Stimulated activated CD4-positive, alpha-beta T cell treated with anti-CD3 and anti-CD28 coated beads, TNF-alpha, amount 100 ng/mL, for 1 hour (primary cell): ENCODE measurements at places on chromosomes 4 and X.

DNA sequence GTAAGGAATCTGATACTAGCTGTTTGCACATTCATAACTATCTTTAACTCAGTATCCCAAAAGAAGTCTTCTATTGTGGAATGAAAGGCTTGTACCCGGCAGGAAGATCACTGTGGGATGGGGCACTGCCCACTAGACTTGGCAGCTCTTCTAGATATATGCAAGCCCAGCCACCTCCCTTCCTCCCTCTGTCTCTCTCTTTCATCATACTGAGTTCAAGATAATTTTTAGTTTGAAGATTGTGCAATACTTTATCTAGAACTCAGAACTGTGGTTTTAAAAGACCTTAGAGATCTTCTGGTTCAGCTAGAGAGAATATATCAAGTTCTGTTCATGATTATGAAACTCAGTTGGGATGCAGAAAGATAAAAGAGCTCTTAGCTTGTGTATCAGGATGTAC, 22.5 kb upstream of the GPR34 start:
- DNase-seq, result no peak

DNA sequence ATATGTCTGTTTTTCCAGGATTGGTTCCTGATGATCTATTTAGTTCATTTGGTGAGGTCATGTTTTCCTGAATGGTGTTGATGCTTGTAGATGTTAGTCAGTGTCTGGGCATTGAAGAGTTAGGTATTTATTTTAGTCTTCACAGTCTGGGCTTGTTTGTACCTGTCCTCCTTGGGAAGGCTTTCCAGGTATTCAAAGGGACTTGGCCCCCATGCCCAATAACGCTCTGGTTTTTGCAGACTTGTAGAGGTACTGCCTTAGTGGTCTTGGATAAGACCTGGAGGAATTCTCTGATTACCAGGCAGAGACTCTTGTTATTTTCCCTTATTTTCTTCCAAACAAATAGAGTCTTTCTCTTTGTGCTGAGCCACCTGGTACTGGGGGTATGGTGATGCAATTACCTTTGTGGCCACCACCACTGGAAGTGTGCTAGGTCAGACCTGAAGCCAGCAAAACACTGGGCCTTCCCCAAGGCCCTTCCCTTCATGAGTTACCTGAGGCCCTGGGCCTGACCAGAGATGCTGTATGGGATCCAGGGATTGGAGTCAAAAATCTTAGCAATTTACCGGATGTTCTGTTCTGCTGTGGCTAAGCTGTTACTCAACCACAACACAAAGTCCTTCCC, 63.3 kb upstream of the RXFP1 start:
- no peak for DNase-seq

DNA sequence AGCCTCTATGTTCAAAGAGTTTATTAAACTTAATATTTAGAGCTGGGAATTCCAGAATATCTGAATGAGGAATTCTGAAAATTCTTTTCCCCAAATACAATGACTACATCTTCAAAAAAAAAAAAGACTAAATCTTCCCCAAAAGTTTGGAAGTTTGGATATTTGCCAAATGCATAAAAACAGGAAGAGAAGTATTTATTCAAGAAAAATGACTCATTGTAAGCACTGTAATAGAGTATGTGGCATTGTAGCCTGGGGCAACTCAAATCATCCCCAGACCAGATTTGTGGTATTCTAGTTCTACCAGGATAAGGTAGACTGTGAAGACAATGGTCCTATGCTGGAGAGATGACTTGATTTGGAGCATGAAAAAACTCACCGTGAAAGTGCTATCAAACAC, 78.5 kb upstream of the PDHA2 start:
- no peak for DNase-seq

GRCh38 chr4:42398171-42398870, 1.0 kb downstream of the SHISA3 start:
- no peak for DNase-seq

DNA sequence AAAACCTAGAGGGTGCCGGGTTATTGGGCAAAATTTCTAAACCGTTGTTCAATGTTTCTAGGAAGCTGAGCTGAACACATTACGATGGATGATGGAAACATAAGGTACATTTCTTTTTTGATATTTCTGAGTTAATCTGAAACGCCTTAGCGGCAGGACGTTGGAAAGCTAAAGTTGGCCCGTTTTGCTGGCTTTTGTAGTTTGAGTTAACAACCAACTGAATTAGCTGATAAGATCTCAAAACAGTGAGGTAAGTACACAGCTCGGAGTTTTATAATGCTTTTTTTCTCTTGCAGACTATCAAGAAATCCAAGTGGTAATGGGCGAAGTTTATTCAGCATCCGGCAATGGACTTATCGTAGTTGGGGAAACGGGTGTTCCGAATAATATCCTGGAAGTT, 73.5 kb downstream of the PRSS12 start:
- DNase-seq, result no peak

GRCh38 chrX:101484135-101484534, 1.1 kb upstream of the ARMCX4 start:
- DNase-seq, result no peak

GRCh38 chrX:41257801-41258200, 76.2 kb upstream of the DDX3X start:
- DNase-seq, result no peak

DNA sequence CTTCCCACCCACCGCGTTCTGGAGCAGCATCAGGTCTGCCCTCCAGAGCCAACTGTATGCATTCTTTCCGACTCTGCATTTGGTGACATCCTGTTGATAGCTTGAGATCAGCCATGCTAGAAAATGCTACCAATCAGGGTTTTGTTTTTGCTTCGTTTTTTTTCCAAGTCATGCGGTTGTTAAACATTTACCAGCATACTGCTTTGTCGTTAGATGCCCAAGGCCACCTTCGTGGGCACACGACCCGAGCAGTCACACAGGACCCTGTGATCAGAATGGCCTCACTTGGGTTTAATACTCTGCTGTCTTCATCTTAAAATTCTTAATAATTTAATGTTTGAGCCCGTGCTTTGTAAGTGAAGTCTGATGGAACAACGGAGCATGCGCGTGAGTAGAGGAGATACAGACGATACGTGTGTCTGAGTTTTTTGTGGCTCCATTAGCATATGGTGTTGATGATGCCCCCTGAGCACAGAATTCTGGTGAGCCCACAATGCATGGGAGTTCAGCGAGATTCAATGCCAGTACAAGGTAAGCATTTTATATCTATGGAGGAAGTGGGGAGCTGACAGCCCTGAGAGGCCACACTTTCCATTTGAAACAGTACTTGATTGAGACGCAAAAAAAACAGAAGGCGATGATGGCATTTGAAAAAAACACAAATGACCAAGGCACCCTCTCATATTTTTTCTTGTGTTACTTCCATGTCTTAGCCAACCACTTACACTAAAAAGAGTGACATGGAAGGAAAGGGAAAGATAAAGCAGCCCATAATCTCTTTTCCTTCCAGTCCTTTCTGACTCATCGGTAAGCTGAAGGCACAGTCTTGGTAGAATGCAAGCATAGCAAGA, 323.6 kb downstream of the BCOR start:
- DNase-seq, result peak; percentile 1

DNA sequence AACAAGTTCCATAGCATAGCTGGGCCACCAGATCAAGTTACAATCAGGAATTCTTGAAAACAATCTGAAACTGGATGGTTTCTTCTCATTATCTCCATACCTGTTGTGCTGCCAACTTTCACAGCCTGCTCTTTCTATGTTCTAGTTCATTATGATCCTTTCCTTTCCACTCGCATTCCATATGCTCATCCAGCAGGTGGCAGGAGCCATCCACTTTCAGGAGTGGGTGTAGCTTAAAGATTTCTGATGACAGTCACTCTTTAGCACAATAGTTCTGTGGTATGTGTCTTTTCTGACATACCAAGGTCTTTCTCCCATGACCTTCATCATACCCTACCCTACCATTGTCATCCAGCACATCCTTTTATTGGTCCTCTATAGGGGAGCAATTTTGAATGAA, 46.4 kb downstream of the PAGE2 start:
- DNase-seq, result no peak

DNA sequence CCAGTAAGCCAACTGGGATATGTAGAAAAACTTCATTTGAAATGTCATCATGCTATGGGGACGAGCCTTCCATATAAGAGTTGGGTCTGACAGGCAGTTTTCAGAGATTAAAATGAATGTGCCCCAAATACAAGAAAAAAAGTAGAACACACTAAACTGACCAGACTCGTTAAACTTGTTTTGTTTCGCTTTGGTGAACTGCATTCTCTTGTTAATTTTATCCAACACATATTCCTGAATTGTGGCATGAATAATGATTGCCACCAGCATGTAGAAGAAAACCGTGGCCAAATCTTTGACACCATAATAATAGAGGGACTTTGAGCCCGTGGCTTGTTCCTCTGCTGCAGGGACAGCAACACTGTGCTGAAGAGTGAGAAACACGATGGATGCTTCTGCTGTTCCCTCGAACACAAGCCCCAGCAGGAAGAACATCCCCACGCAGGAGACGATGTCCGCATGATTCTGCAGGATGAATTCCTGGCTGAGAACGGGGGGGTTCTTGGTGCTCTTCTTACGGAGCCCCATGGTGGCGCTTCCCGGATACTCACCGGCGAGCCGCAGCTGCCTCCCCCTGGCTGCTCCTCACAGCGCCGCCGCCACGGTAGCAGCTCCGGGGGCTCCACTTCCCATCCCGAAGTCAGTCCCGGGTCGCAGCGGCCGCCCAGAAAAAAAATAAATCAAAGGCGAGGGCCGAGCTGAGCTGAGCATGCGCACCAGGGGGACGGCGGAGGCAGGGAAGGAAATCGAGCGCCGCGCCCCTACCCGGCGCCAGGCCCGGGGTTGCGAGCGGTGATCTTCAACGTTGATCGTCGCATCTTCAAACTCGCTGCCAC, at the start of gene TRAM1L1:
TRAM1L1 (minus strand) TSS at position 711 of the 836 bp plus-strand sequence; CDS start at position 528, 183 bp downstream.
- no peak for DNase-seq

- DNase-seq, result no peak
Observed at GRCh38 chr4:184628103-184628502, 21.1 kb downstream of the CASP3 start.

- no peak for DNase-seq
Observed at GRCh38 chrX:2626750-2627149, 64.3 kb upstream of the CD99 start.

GRCh38 chr4:40251366-40251765, 54.5 kb downstream of the RHOH start:
- DNase-seq, result no peak

- DNase-seq, result no peak
Observed at GRCh38 chr4:76459291-76459723, 24.3 kb downstream of the SHROOM3 start.

- no peak for DNase-seq
Observed at GRCh38 chrX:8636497-8636896, 95.4 kb downstream of the ANOS1 start.

- DNase-seq, result no peak
Observed at GRCh38 chr4:102799816-102800215, 27.5 kb downstream of the UBE2D3 start.

GRCh38 chrX:102808336-102808735, 87.8 kb downstream of the GPRASP3 start:
- DNase-seq, result no peak

DNA sequence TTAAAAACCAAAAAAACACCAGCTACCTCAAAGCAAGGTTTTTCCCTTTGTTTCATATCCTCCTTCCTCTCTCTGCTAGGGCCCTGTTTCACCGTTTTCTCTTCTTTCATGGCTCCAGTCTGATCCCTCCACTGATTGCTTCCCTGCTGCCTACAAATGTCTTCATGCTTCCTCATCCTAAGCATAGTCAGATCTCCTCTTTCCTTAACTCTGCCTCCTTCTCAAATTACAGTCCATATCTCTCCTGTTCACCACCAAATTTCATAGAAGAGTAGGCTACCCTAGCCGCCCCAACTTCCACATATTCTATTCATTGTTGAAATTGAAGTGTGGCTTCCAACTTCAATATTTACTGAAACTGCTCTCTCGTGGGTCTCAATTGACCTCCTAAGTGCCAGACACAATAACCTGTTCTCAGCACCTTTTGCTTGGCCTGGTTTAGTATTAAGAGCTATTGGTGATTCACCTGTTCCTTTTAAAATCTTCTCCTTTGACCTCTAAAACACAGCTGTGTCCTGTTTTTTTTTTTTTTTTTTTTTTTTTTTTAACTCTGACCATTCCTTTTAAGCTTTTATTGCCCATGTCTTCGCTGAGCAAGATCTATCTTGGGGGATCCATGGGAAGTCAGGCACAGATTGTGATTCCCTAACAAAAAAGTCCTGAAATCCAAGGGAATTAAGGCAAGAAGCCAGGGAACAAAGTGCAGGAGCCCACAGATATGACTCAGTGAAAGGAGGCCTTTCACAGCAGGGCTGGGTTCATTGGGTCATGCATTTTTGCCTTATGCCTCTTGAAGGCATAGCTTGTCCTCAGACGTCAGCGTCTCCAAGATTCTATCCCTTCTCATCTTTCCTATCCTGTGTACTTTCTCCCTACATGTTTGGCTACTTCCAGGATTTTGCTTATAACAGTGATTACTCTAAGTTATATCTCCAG, 85.4 kb downstream of the RPS3A start:
- no peak for DNase-seq

DNA sequence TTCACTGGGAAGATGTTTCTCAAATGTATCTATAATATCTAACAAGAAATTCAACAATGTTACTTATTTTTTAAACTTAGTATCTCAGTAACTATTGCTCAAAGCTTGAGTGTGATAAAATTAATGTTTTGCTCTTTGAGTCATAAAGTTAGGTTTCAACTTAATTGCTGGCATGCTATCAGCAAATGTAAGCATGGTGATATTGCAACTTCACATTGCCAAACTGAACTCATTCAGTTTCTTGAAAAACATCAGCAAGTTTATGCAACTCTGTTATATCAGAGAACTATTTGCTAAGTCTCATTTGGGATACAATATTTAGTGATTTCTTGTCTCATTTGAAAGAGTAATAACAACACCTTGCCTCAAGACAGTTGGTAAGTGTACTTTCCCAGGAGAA, 91.2 kb upstream of the KLF3 start:
- no peak for DNase-seq

DNA sequence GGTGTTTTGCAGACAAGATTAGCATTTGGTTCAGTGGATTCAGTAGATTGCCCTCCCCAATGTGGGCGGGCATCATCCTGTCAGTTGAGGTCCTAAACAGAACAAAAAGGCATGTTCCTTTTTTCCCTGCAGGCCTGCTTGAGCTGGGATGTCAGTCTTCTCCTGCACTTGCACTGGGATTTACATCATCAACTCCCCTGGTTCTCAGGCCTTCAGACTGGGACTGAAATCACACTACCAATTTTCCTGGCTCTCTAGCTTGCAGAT, 278.9 kb upstream of the FTHL17 start:
- no peak for DNase-seq

GRCh38 chrX:11419102-11419501, 125.9 kb downstream of the AMELX start:
- DNase-seq, result no peak

- no peak for DNase-seq
Observed at GRCh38 chrX:47467106-47467505, 15.9 kb downstream of the ZNF41 start.

DNA sequence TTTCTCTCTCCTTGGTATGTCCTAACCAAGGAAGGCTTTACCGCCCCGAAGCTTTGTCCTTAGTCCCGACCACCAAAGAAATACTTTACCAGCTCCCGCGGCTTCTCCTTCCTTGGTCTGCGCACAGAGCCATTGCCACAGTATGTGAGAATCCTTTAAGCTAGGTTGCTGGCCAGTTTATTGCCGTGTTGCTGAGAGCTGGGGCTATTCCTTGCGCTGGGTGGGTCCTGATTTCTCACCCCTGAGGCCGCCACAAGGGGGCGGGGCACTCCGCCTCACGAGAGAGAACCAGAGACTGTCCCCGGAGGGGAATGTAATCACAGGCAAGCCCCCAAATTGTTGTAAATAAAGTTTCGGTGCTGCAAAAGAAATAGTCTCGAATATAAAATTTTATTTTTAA, 331.0 kb upstream of the PCDH10 start:
- no peak for DNase-seq

GRCh38 chr4:157810137-157810774, 362.6 kb downstream of the GASK1B start:
- no peak for DNase-seq

- no peak for DNase-seq
Observed at GRCh38 chr4:8269535-8270417, at the start of gene HTRA3. TSS of gene HTRA3 (plus strand) at chr4:8269754. CDS start at chr4:8269969, 215 bp downstream.
